Mesendoderm (in vitro differentiated cells): ENCODE measurements at places on chromosomes 1 and 21.
A peak's percentile ranks its signal among the peaks of the same experiment; 100 is the strongest.

DNA sequence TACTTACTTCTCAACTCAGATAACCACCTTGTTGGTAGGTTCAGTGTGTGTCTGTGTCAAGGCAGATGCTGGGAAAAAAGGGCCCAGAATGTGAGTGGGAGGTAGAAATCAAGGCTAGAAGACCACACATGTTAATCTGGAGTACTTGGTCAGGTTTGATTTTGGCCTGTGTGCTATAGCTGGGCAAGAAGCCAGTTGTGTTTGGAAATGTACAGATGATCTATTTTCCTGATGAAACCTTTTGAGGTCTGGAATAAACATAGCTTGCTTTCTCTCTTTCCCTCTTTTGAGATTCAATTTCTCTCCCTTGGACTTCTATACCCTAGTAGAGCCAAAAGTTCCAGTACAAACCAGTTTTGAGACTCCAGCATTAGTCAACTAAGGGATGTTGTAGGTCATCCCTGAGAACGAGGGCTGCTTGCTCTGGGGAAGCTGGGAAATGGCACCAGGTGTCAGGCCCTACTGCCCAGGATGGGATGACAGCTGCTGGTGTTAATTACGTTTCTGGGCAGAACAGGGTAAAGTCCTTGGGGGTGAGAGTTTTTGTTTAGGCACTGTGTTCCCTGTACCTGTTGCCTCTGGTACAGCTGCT, 15.8 kb downstream of the MAPKAPK2 start:
- no peaks in the 10 kb centered on the region for H3K27me3 ChIP-seq
- peaks cover 3% of the 10 kb centered on the region for H3K4me1 ChIP-seq
- DNase-seq: no peak
- H3K4me3 ChIP-seq: no peak overlapping the region

DNA sequence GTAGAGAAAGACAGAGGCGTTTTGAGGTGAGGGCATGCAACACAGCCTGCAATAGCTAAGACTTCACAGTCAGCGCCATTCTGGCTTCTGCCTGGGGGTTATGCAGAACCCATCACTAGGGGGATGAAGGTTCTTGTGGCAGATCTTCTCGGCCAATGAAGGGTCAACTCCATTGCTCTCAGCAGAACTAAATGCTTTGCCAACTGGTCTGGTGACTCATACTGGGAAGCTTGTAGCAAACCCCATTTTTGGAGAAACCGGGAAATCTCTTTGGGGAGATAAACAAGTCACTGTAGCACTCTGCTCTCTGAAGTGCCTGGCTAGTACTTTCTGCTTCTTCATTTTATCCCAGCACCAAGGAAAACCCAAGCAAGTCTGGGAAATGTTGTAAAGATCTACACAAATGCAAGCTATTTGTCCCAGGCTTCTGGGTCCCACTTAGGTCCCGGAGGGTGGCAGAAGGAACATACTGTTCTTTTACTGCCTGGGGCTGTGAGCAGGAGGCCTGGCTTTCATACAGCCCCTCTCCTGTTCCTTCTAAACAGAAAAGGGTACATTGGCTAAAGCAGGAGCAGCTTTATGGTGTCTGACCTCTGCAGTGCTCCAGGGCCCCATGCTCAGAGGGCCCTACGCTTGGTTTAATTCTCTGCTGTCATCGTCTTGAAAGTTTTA, 28.8 kb downstream of the SHISA4 start:
- H3K27me3 ChIP-seq: no peaks in the 10 kb centered on the region
- H3K27ac ChIP-seq: no peak overlapping the region
- H3K4me1 ChIP-seq: no peaks in the 10 kb centered on the region
- no peak for DNase-seq
- H3K36me3 ChIP-seq: no peaks in the 10 kb centered on the region

GRCh38 chr21:33403128-33403785, at the start of gene IFNGR2:
Gene IFNGR2 (plus strand): TSS chr21:33403413. CDS start chr21:33403544, 131 bp downstream.
- H3K36me3 ChIP-seq: no peaks in the 10 kb centered on the region
- no peaks in the 10 kb centered on the region for H3K27me3 ChIP-seq

DNA sequence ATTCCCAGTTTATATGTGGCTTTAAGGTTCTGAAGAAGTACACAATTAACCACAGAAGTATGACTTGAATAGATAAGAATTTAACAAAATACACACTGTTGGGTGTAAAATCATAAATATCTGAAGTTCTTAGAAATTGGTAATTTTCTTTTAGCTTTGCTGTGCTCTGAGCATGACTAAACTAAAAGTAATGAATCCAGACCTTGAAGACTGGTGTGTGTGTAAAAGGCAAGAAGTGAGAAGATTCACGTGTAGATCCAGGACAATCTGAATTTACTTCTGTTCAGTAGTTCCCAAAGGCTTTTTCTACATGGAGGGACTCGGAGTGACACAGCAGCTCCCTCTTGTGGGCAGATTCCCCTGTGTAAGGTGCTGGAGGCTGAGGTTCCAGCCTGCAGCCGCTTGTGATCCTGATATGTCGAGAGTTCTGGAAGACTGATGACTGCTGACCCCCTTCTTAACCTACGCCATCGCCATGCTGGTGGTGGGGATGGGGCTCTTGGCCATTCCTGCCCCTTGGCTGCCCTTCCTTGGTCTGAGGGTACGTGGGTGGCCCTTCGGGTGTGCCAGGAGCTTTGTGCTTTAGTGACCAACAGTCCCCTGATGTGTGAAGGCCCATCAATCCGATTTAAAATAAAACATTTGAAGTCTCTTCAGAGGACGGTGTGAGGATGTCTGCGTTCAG, 62.7 kb downstream of the ADARB1 start:
- no peaks in the 10 kb centered on the region for H3K4me1 ChIP-seq
- H3K36me3 ChIP-seq: peaks cover 3% of the 10 kb centered on the region
- DNase-seq: peak; percentile 87
- H3K27ac ChIP-seq: no peak overlapping the region
- no peaks in the 10 kb centered on the region for H3K27me3 ChIP-seq

DNA sequence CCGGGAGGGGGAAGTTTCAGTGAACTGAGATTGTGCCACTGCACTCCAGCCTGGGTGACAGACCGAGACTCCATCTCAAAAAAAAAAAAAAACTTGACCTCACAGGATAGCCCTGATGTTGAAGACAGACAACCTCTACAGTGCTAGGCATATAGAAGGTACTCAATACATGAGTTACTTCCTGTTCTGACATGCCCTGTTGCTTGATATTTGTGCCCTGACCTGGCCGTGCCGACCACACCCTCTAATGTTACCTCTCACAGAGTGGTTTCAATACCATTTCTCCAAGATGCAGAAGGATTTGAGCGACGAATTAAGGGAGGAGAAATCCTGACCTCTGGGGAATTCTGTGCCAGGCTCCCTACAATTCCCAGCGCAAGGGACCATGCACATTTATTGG, 5.2 kb downstream of the PTAFR start:
- H3K27me3 ChIP-seq: no peaks in the 10 kb centered on the region
- H3K27ac ChIP-seq: no peak overlapping the region
- no peak for DNase-seq
- no peak overlapping the region for H3K4me3 ChIP-seq
- peaks cover 15% of the 10 kb centered on the region for H3K4me1 ChIP-seq

GRCh38 chr1:222918801-222919477, 104.1 kb downstream of the DISP1 start:
- H3K27me3 ChIP-seq: no peaks in the 10 kb centered on the region
- no peak overlapping the region for H3K4me3 ChIP-seq
- H3K27ac ChIP-seq: no peak overlapping the region
- no peak for DNase-seq
- H3K36me3 ChIP-seq: no peaks in the 10 kb centered on the region
- H3K4me1 ChIP-seq: no peaks in the 10 kb centered on the region

- H3K4me1 ChIP-seq: peaks cover 8% of the 10 kb centered on the region
- H3K27me3 ChIP-seq: no peaks in the 10 kb centered on the region
- no peak overlapping the region for H3K4me3 ChIP-seq
- H3K27ac ChIP-seq: peak overlapping the region; percentile 38
- DNase-seq: peak; percentile 75
These were observed 28.6 kb downstream of the CD247 start for GRCh38 chr1:167489571-167490340.

DNA sequence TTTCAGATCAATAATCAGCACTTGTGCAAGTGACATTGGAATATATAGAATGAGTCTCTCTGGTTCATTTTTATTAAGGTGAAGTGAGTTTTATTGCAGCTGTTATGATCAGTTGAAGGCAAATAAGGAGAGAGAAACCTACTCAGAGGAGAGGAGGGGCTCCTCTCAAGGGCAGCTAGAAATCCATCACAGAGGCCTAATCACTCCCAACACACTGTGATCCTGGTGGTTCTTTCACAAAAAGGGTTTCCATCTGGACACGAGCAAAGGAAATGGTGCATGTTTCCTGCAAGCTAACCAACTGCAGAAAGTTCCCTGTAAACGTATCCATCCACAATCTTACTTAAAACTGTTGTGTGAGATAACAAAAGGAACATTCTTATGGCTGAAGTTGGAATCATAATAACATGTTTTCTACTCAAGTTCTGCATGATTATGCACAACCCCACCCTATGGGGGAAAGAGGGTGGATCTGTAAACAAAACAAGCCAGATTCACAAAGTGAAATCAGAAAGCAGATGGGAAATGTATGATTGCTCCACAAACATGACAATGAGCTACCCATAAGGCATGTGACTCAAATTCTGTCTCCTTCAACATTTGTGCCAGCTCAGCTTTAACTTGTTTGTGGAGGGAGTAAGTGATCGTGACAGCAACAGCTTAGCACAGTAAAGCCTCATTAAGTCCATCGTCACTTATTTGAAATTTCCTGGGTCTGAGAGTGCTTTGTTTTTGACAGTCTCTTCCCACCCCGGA, 141.2 kb upstream of the ST6GALNAC5 start:
- H3K27me3 ChIP-seq: no peaks in the 10 kb centered on the region
- no peaks in the 10 kb centered on the region for H3K4me1 ChIP-seq
- H3K27ac ChIP-seq: no peak overlapping the region

- no peaks in the 10 kb centered on the region for H3K4me1 ChIP-seq
- H3K4me3 ChIP-seq: no peak overlapping the region
- H3K27ac ChIP-seq: no peak overlapping the region
- no peaks in the 10 kb centered on the region for H3K27me3 ChIP-seq
- no peaks in the 10 kb centered on the region for H3K36me3 ChIP-seq
- no peak for DNase-seq
These were observed 42.0 kb upstream of the PADI2 start for GRCh38 chr1:17161137-17161740.

DNA sequence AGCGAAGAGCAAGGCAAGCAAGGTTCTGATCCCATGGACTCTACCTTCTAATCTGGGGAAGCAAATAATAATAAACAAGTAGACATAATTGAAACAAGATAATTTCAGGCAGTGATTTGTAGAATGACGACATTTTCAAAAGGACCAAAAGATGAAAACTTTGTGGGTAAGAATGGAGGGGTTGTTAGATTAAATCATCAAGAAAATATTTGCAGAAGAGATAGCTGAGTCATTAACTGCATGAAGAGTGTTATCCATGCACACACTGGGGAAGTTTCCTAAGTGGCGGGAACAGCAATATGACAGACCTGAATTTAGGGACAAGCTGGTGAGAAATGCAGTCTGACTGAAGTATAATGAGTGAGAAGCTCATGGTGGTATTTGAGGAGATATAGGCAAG, 583.1 kb upstream of the RGS18 start:
- no peak overlapping the region for H3K4me3 ChIP-seq
- H3K27ac ChIP-seq: no peak overlapping the region
- no peak for DNase-seq
- no peaks in the 10 kb centered on the region for H3K4me1 ChIP-seq
- no peaks in the 10 kb centered on the region for H3K36me3 ChIP-seq
- H3K27me3 ChIP-seq: no peaks in the 10 kb centered on the region

DNA sequence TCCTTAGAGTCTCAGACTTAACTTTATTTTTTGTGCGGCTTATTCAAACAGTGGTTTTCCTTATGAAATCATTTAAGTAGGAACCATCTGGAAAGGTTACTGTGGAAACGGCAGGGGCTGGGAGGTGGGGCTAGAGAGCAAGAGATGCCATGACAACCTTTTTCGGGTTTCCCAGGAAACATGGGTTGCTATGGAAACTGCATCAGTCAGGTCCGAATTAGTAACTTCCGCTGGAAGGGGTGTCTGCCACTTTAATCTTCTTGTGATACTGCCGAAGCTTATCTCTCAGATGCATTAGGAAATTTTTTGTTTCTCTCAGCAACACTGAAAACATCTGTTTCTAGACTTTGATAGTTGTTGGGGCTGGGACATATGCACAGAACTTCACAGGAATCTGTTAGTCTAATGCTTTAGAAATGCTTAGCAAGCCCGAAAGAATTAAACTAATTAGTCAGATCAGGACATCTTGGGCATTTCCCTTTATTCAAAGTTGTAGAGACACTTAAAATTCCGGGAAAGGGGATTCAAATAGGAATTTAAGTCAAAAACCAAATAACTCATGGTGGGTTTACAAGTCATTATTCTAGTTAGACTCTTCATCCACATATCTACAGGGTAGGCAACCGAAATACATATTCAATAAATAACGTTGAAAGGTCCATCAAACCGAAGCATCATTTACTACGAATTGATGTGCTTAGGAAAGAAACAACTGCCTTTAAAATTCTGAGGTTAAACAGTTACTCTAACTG, 2.6 kb downstream of the KCNA3 start:
- H3K4me3 ChIP-seq: no peak overlapping the region
- no peak overlapping the region for H3K27ac ChIP-seq
- H3K27me3 ChIP-seq: peaks cover 26% of the 10 kb centered on the region
- H3K36me3 ChIP-seq: no peaks in the 10 kb centered on the region

DNA sequence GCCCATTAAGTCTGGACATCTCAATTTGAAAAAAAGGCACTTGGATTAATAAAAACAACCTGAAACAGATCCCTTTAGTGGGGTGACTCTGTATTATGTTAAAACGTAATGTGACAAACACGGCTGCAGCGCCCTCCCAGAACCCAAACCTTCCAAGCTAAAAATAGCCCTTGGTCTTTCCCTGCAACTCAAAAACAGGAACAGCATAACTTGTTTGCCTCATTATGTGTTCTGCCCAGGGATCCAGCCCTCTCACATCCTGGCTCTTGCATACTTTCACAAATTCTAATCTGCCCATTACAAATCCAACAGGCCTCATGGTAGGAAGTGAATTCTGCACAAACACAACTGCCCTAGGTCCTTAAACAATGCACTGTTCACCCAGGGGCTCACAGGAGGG, 94.7 kb upstream of the GADD45A start:
- H3K27me3 ChIP-seq: no peaks in the 10 kb centered on the region
- no peak for DNase-seq
- no peak overlapping the region for H3K27ac ChIP-seq
- H3K36me3 ChIP-seq: no peaks in the 10 kb centered on the region
- H3K4me1 ChIP-seq: peaks cover 2% of the 10 kb centered on the region

- H3K4me3 ChIP-seq: no peak overlapping the region
- no peaks in the 10 kb centered on the region for H3K36me3 ChIP-seq
- H3K27me3 ChIP-seq: no peaks in the 10 kb centered on the region
- peak overlapping the region; percentile 22 for H3K27ac ChIP-seq
- peaks cover 22% of the 10 kb centered on the region for H3K4me1 ChIP-seq
- peak; percentile 80 for DNase-seq
These were observed 2.5 kb downstream of the CGN start for GRCh38 chr1:151513626-151514121.

DNA sequence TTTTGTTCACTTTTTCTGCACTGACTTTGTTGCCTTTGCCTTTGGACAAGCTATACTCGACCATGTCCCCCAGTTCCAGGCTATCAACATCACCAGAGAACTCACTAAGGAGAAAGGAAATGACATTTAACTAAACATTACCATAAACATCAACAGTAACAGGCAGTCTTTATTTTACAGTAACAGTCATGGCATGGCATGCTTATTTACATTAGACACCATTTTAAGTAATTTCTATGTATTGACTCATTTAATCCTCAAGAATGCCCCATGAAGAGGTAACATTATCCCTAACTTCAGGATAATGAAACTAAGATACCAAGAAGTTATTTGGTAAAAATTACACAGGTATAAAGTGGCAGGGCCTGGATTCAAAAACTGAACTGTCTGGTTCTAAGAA, 8.7 kb upstream of the NRAS start:
- no peak overlapping the region for H3K27ac ChIP-seq
- no peak for DNase-seq
- H3K4me1 ChIP-seq: no peaks in the 10 kb centered on the region
- no peak overlapping the region for H3K4me3 ChIP-seq
